Frontal cortex (tissue), 4 donors: ENCODE measurements at places on chromosomes 4 and X.

GRCh38 chr4:85534120-85534519 is 59.2 kb downstream of the ARHGAP24 start:
- no peak for DNase-seq

GRCh38 chrX:118552121-118552900 is 56.7 kb downstream of the DOCK11 start:
- no peak for DNase-seq

DNA sequence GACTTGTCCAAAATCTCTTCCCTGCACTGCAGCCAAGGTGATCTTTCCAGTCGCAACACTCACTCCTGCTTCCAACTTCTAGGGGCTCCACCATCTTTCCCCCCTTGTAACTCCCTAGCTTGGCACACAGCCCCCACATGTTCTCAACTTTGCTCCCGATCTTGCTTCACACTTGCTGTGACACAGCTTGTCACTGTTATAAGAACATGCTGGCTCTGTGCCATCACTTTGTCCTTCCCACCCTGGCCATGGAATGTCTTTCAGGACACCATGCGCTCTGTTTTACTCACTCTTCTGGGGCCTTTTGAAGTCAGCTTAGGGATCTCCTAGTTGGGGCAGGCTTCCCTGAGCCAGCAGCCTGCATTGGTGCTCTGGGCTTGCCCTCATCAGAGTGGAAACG is 2.5 kb downstream of the NSDHL start:
- DNase-seq = no peak

GRCh38 chrX:55794405-55794804 is 76.9 kb downstream of the RRAGB start:
- no peak for DNase-seq

GRCh38 chrX:124493984-124494383 is 147.6 kb downstream of the SH2D1A start:
- no peak for DNase-seq

GRCh38 chrX:56728752-56729151 is 291 bp upstream of the NBDY start:
- DNase-seq = no peak

GRCh38 chr4:47383829-47384427 is 79.6 kb downstream of the COMMD8 start:
- DNase-seq = peak; percentile 51

DNA sequence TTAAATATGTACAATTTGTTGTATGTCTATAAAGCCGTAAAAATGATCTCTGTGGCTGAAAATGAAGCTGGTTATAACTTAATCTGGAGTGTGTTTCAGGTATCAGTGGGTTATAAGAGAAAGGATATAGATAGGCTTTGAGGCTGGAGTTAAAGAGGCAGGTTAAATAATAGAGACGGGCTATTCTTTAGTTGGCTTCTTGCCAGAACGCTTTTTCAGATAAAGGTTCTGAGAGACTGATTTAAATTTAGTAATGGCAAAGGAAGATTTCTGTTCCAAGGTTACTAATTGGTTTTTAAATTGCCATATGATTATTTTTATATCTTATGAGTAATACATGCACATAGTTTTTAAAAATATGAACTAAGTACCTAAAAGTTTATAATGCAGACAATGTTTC is 117.4 kb downstream of the AWAT2 start:
- DNase-seq = no peak

DNA sequence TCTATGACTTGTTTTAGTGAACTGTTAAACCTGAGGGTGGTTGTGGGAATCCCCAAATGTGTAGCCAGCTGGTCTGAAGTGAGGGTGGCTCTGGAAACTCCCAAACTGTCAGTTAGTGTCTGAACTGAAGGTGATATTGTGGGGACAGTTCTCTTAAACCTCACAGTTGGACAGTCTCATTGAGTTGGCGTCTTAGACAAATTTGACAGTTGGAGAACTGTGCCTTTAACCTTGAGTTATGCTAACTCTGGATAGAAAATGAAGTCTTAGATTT is 20.7 kb upstream of the CTSO start:
- no peak for DNase-seq

DNA sequence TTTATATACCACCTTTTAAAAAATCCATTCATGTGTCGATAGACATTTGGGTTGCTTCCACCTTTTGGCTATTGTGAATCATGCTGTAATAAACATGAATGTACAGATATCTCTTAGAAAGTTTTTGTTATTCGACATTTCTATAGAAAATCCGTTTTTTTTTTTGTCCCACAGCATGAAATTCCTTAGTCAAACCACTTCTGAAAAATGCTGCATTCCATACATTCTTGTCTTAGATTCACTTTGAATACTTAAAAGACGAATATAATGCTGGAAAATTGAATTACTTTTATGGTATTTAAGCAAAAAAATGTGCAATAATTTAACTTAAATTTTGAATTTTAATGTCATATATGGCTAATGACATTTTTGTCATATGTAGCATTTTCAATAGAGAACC is 1345.5 kb downstream of the TECRL start:
- no peak for DNase-seq

GRCh38 chr4:1797861-1798579 is 4.9 kb downstream of the FGFR3 start:
- DNase-seq = no peak

GRCh38 chrX:55167124-55167803 is 52.9 kb upstream of the PAGE5 start:
- no peak for DNase-seq

DNA sequence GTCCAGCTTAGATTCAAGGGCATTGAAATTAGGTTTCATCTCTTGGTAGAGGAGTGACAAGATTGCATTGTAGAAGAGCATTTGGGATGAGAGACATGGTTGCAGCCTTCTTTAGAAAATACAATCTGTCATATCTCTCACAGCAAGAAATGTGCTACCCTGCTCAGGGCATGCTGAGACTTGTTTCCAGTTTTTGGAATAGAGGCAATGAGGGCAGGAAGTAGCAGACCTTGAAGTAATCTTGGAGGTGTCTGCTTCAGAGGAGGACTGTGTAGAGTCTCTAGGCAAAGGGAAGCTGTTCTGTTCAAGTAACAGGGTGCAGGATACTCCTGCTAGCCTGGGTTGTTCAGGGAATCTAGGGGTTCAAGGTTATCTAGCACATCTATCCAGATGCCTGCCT is 116.1 kb upstream of the ZNF827 start:
- no peak for DNase-seq

GRCh38 chr4:122764071-122764820 is 31.7 kb downstream of the BBS12 start:
- DNase-seq = no peak

GRCh38 chr4:27917381-27917780 is 1056.7 kb downstream of the STIM2 start:
- no peak for DNase-seq

GRCh38 chr4:98662626-98663225 is 4.3 kb upstream of the TSPAN5 start:
- DNase-seq = no peak

GRCh38 chrX:25600776-25601175 is 537.4 kb upstream of the MAGEB18 start:
- DNase-seq = no peak

- DNase-seq = no peak
These were observed 128.5 kb upstream of the ARX start for GRCh38 chrX:25144043-25144940.

DNA sequence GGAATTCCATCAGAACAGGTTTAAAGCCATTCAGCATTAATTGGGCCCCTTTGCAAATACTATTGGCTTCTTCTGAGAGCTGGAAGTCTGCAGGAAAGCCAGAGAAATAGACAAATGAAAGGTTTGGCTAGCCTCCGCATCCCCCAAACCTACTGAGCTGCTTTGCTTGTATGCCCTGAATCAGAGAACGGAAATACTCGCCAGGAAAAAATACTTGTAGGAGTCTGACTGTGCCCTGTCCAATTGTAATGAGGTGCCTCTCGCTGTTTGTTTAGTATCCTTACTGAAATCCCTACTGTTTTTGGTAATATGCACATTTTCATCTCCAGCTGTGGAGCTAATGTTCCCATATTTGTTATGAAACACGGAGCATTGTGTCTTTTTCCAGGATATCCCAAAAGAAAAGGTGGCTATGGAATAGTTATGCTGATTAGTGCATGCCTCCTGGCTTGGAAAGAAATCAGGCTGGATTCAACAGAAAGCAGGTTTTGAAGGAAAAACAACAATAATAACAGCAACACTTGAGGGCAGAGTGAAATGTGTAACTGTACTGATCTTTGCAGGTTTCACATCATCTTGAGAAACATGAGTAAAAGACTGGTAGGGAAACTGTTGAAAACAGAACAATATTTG is 50.7 kb upstream of the NLGN4X start:
- DNase-seq = no peak

DNA sequence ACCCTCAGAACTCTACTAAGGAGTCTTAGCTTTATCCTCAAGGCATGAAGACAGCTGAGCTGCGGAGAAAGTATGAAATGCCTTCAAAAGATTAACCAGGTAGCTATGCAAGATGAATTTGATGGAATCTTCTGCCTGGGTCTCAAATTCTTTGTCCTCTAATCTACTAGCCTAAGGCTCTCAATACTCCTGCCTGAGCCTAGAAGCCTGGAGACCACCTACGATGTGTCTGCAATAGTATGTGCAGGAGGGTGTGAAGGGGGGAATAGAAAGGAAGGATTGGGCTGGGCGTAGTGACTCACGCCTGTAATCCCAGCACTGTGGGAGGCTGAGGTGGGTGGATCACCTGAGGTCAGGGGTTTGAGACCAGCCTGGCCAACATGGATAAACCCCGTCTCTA is 178.2 kb upstream of the GPC4 start:
- DNase-seq = no peak

DNA sequence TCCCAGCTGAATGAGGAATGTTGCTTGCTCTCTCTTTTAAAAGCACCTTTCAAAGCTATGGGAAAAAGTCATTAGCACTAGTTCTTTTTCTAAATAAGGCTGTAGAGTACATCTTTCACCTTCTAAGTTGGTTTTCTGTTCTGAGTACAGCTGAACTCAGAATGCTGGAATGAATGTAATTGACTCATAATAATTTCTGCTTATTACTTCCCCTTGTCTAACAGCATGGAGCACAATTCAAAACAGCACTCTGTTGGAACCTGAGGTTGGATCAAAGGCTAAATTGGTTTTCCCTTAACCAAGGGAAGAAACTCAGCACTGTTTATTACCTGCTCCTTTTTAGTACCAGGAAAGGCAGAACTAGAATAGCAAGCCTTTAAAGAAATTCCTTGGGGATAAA is 33.5 kb upstream of the CYP2U1 start:
- no peak for DNase-seq

DNA sequence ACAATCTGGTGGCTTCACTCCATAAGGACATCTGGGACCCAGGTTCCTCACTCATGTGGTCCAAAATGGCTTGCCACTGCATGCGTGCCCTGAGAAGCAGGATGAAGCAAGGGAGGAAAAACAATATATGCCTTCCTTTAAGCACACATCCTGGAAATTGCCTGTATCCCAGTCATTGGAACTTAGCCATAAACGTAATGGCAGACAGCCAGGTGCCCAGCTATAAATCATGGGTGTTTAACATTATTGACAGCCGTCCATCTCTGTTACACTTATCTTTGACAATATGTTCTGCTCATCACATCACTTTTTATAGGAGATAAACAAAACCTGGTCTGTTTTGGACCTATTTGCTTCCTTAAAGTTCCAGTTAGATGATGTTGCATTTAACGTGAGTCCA is 181.0 kb downstream of the AASDH start:
- DNase-seq = no peak

DNA sequence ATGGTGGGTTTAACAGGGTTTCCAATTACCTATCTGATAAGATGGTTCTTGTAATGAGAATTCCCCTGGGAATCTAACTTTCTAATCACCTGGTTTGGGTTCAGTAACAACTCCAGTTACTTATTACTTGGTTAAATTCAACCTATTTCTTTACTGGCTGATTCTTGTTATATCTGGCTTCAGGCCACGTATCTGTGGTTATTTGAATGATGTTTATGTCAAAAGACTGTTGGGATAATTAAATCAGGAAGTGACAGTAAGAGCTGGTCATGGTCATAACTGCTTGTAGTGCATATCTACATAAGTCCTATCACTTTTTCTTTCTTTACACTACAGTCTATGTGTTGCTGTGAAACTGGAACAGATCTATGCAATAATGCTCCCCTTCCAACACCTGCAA is 108.1 kb downstream of the MID1 start:
- DNase-seq = no peak

DNA sequence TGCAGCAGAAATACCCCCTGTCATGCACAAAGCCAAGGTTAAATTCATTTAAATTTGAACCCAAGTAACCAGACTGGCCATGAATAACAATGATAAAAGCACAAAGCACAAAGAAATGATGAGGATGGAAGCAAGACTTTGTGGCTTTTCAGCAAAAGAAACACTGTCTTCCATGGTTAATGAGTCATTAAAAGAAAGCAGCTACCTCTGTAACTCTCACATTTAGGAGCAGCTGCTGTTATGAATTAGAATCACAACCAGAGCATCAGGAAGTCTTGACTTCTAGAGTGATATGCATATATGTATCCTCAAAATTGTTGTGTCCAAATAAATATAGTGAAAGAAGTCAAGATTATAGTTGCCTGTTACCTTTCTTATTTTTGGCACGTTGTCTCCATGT is 70.7 kb upstream of the RPS6KA6 start:
- DNase-seq = no peak

DNA sequence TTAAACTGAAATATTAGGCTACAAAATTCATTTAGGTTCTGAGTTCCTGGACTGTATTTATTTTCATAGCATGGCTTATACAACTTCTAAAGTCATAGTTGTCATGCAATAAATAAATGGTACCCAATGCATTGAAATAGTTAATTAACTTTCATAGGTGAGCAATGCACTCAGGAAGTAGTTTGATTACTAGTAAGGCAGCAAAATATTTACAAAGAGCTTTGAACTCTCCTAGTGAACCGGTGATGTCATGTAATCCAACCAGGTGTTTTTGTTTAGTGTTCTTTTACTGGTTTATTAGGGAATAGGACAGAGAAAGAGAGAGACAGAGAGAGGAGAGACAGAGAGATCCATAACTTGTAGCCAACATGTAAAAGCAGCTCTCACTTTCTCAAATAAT is 228.6 kb upstream of the CTSO start:
- no peak for DNase-seq

- DNase-seq = no peak
These were observed 516.8 kb downstream of the CFAP47 start for GRCh38 chrX:36436361-36436760.

DNA sequence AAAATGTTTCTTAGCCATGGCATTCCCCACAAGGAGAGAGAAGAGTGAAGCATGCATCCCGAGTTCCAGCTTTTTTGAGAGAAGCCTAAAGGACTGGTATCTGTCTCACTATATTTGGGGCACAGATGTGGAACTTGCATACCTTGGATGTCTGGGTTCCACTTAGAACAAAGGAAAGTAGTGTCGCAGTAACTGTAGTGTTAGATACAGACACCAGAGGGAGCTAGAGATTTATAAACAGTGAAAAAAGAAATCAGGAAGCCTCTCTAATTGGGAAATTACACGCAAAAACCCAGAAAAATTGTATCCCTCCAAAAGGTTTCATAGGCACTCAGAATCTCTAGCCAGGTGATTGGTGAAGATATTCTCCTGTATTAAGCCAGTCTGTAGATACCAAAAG is 34.4 kb downstream of the AGTR2 start:
- no peak for DNase-seq

GRCh38 chrX:7074148-7074907 is 73.2 kb upstream of the STS start:
- no peak for DNase-seq
